ENCODE measurements at places on chromosomes 4 and X.

- DNase-seq: peak; percentile 54
These were observed 1414.7 kb upstream of the TENM3 start for GRCh38 chr4:180828455-180829018.

DNA sequence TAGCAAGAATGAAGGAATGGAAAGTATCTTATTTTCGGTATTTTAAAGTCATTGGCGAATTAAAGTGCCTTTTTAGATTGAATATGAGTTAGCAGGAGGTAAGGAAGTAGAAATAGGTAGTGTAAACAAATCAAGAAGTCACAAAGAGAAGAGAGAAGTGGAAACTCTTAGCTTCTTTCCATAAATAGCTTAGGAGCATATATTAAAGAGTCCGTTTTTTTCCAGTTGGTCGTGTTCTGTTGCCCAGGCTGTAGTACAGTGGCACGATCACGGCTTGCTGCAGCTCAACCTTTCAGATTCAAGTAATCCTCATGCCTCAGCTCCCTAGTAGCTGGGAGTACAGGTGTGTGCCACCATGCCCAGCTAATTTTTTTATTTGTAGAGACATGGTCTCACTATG lies 56.4 kb downstream of the UBE2K start:
- no peak for DNase-seq

- DNase-seq: no peak
These were observed 6.1 kb upstream of the CXorf66 start for GRCh38 chrX:139971394-139971749.

- no peak for DNase-seq
These were observed 64.5 kb upstream of the CLDN34 start for GRCh38 chrX:9902656-9903055.

DNA sequence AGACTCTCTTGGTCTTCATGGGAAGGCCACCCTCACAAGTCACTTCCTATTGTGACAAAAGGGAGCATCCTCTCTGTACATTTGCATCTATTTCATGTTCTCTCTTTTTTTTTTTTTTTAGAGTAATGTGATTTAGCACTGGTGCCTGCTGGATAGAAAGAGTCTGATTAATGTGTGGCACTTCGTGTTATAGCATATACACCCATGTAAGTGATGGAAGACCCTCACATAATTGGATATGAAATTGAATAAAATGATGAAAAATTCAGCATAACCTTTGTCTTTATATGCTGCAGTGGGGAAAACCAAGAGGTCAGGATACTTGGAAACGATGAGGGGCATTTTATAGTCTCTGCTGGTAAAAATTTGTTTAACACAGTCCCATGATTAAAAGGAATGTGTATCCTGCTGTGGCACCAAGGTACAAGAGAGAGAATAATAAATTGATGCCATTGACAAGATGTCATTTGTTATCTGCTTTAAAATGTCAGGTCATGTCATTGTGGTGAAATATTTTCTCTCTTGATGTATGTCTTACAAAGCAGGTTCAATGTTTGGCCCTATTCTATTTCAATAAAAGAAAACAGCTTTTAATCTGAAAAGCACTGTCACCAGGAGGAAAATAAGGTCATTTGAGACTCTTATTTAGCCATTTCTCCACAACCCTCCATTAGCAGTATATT lies 1115.4 kb downstream of the STPG2 start:
- no peak for DNase-seq

DNA sequence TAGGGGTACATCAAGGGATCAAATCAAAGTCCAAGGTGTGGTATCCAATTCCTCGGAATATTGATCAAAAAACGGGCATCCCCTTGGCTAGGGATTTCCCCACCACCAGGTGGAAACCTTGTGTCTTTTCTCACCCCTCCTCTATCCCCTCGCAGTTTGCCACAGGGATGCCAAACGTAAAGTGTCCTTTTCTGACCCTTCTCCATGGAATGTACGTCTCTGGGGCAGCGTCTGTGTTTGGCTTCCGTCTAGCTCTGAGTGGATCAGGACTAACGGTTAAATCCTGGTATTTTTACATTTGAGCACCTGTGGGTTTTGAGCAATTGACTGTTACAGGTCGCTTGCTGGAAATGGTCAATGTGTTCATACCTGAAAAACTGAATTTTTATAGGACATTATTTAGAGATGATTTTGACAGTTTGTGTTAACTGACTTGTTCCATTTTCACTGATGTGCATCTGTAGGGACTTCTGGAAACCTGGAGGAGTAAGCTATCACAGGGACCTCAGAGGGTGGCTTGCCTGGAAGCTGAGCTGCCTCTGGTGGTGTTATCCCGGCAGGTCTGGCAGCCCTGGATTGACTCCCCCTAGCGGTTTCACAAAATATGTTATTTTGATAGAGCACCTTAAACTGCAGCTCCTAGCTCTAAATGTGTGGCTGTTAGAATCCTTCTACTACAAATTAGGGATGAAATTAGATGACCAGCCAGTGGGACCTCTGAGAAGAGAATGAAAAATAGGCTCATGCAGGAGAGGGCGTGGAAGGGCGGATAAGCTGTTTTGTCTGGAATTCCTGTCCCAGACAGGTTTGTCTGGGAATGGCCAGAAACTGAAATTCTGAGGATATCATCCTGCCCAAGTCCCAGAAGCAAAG lies 8.8 kb upstream of the MGST2 start:
- no peak for DNase-seq

GRCh38 chr4:1985294-1985693 lies 23.5 kb downstream of the NELFA start:
- DNase-seq: no peak

- no peak for DNase-seq
These were observed 721 bp downstream of the FAM184B start for GRCh38 chr4:17780501-17781299.

- DNase-seq: no peak
These were observed 86.8 kb downstream of the SH2D1A start for GRCh38 chrX:124433186-124433585.

GRCh38 chrX:37779857-37780256 lies at the start of gene CYBB:
CYBB (plus strand) TSS chrX:37780059; CDS start chrX:37780078, 19 bp downstream.
- no peak for DNase-seq

GRCh38 chrX:155065035-155065734 lies 5.8 kb downstream of the CMC4 start:
- DNase-seq: no peak

- DNase-seq: no peak
These were observed 24.0 kb downstream of the RASGEF1B start for GRCh38 chr4:81447566-81448229.

DNA sequence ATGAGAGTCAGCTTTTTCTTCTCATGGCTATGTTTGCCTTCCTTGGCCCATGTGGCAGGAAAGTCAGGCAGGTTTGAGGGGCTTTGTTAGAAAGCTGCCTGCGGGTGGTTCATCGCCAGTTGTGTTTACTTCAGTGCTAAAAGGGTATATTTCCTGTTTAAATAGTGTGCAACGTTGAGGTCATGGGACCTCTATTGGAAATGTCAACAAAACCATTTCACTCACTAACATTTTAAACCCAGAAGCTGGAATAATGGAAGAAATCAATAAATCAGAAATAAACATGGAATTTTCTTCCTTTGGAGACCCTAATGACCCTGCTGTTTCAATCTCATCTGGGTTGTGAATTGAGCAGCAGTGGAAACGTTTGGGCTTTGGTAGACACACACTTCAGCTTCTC lies 185.8 kb downstream of the ANKRD50 start:
- DNase-seq: no peak

DNA sequence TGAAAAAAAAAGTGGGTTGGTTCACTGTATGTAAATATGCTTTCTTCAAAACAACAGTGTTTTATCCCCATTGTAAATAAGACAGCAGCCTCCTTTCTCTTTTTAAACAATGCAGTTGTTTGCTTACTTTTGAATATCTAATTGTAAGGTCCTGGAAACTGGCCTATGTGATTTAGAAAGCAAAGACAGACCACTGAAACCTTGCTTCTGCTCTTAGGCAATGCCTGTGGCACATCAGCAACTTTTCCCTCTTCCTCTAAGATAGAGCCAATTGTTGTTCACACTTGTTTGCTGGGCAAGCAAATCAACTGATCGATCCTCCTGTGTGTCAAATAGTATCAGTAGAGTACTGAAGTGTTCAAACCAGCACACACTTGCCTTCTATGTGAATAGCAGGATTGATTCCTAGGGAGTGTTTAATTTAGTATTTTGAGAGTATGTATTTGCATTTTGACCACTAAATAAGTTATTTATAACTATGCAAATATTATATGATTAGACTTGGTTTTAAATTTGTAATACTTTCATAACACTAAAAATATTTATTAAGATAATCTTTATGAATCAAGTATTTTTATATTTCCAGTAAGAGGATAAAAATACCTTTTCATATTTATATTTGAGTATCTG lies 55.4 kb upstream of the GRPR start:
- DNase-seq: no peak

- DNase-seq: no peak
These were observed at the start of gene ERVMER34-1 for GRCh38 chr4:52750819-52751486. ERVMER34-1 (minus strand) TSS chr4:52751425; CDS start chr4:52745520, 5,905 bp downstream.

DNA sequence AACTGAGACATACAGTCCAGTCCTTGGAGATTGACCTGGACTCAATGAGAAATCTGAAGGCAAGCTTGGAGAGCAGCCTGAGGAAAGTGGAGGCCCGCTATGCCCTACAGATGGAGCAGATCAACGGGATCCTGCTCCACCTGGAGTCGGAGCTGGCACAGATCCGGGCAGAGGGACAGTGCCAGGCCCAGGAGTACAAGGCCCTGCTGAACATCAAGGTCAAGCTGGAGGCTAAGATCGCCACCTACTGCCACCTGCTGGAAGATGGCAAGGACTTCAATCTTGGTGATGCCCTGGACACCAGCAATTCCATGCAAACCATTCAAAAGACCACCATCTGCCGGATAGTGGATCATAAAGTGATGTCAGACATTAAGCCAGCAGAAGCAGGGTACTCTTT lies 20.4 kb upstream of the FRMPD3 start:
- DNase-seq: no peak

- DNase-seq: no peak
These were observed 226.1 kb downstream of the SPCS3 start for GRCh38 chr4:176545872-176546271.

DNA sequence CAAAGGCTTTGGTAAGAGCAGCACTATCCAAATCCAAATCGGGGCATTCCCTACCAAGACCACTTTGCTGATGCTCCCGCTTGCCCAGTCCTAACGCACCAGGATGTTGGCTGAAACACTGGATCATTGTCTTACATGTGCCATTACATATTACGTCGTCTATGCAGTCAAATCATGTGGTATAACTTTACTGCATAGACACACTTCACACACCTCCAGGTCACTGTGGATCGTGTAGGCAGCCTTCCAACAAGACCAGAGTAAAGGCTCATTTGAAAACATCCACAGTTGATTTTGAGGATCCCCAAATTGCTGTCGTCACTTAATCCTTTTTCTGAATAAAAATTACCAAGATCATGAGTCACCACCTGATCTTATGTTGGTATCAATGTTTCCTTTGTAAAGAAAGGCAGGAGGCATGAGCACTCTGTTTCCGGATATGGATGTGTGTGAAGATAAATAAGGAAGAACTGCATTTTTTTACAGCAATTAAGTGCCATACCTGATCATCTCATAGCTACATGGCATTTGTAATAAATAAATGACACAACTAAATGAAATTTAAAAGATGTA lies 18.5 kb downstream of the TENM3 start:
- no peak for DNase-seq

DNA sequence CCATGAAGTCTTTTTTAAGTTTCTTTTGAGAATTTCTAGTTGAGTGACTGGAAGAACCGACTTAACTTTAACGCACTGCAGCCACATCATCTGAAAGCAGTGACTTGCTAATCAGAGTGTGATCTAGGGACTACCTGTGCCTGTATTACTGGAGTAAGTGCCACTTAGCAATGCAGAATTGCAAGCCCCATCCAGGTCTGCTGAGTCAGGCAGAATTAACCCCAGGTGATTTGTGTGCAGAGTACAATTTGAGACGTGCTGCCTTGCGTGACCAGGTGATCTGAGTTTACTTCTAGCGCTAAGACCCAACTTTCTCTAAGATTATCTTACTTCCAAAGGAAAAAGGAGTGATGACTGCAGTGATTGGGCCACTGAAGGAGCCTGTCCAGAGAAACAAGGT lies 85.3 kb downstream of the CLCN4 start:
- DNase-seq: no peak

GRCh38 chrX:130228871-130229270 lies 39.8 kb downstream of the ZNF280C start:
- DNase-seq: no peak

DNA sequence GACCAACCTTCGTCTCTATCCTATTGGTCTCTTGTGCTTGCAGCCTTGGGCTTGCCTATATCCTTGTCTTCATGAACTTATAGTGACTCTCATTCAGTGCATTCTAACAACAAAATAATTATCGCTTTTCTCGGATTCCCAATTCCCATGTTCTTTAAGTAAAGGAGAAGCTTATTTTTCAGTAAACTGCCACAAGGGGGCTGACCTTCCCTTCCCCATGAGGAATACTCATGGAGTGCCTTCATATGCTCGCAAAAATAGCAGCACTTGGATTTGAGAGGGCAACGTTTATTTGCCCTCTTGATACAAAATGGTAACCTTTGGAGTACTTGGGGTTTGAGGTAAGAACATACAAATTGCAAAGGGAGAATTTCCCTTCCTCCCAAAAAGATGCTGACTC lies 183.2 kb upstream of the TENT5D start:
- no peak for DNase-seq

- DNase-seq: no peak
These were observed 72.6 kb upstream of the NKX1-1 start for GRCh38 chr4:1478766-1479355.

GRCh38 chr4:126957987-126958386 lies 674.8 kb upstream of the INTU start:
- DNase-seq: no peak

- no peak for DNase-seq
These were observed 459.4 kb downstream of the DTHD1 start for GRCh38 chr4:36740796-36741310.

GRCh38 chrX:52933976-52934703 lies 24.2 kb downstream of the FAM156A start:
- DNase-seq: no peak

GRCh38 chr4:45841791-45842190 lies 282.1 kb downstream of the GABRG1 start:
- no peak for DNase-seq

GRCh38 chrX:21723084-21723483 lies 34.8 kb downstream of the SMPX start:
- no peak for DNase-seq

DNA sequence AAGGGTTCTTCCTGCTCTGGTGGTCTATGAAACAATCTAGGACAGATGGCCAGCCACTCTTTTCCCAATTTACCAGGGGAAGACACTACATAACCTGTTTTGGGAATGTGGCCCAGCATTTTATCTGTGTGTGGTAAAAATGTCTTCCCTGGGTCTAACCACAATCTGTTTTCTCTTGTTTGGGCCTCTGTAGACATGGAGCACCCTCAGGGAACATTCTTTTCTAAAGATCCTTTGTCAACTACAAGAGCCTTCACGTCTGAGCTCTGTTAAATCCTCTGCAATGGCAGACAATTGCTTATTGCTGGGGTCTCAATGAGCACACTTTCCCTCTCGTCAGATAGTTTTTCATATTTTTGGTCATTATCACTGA lies 35.5 kb downstream of the PLAC1 start:
- no peak for DNase-seq

All from fibroblast of skin of left quadriceps (primary cell).